CD4-positive, alpha-beta memory T cell (primary cell): ENCODE measurements at places on chromosomes 1 and 21. TPM values are rescaled to one million over a fixed set of nuclear protein-coding genes. Genes with fewer than 3 reads are reported as not detected.

DNA sequence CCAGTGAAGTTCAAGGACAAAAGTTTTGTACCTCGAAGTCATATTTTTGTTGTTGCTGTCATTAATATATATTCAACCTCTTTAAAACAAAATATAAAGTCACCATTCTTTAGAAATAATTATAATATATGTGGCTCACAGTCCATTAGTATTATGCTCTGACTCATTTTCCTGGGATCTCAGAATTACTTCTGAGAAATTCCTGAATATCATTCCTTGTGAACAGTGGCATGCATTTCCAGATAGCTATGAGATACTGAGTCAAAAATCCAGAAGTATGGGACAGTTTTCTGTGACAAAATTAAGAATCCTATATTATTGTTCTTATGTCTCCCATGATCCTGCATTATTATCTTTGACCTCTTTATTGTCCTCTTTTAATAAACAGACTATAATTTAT lies 13.8 kb upstream of the RGS21 start:
- no peak for DNase-seq

- DNase-seq = no peak
Measured at GRCh38 chr1:164051782-164052181, 507.2 kb upstream of the PBX1 start.

Gene DCLRE1B
- total RNA-seq = 5.4 TPM

Gene TTC34
- 4.9 TPM for total RNA-seq

Gene ATP1A2
- not detected for total RNA-seq

GRCh38 chr1:47906009-47906432 lies 91.2 kb downstream of the TRABD2B start:
- DNase-seq = no peak

DNA sequence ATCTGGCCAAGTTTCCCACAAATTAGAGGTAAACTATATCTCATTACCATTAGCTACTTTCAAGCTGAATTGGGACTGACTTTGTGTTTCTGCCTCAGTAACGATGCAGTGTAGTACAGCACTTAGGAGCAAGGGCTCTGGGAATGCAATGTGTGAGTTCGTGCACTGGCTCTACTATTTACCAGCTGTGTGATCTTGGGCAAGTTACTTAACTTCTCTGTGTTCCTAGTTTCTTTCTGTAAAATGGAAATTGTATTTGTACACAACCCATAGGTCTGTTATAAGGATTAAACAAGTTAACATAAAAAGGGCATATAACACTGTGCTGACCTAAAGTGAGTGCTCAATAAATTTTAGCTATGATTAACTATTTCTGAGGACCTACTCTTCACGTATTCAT lies 65.0 kb upstream of the CSF1 start:
- no peak for DNase-seq

Gene NFASC
- not detected for total RNA-seq

GRCh38 chr21:35113064-35113463 lies 64.0 kb upstream of the RUNX1 start:
- no peak for DNase-seq

GRCh38 chr1:86394416-86394815 lies 1.7 kb downstream of the ODF2L start:
- DNase-seq = no peak

GRCh38 chr1:30540611-30541192 lies 182.7 kb downstream of the MATN1 start:
- DNase-seq = no peak

DNA sequence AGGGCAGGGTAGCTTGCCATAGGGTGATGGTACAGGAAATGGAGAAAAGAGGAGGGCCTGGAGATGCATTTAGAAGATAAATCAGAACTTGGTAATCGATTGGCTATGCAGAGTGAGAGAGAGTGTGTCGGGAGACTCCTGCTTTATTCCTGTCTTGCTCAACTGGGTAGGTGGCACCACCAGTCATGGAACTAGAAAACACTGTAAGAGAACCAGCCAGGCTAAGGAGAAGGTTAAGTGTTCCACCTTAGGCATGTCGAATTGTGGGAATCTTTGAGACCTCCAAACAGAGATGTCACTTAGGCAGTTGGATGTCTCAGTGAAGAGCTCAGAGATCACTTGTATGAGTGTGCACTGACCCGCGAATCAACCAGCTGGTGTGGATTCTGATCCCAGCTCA lies 28.7 kb upstream of the RD3 start:
- no peak for DNase-seq

Gene NPR1
- not detected for total RNA-seq

Gene PDXK
- 94.3 TPM for total RNA-seq

GRCh38 chr1:143680304-143680703 lies 291.5 kb downstream of the FAM72C start:
- DNase-seq = no peak

DNA sequence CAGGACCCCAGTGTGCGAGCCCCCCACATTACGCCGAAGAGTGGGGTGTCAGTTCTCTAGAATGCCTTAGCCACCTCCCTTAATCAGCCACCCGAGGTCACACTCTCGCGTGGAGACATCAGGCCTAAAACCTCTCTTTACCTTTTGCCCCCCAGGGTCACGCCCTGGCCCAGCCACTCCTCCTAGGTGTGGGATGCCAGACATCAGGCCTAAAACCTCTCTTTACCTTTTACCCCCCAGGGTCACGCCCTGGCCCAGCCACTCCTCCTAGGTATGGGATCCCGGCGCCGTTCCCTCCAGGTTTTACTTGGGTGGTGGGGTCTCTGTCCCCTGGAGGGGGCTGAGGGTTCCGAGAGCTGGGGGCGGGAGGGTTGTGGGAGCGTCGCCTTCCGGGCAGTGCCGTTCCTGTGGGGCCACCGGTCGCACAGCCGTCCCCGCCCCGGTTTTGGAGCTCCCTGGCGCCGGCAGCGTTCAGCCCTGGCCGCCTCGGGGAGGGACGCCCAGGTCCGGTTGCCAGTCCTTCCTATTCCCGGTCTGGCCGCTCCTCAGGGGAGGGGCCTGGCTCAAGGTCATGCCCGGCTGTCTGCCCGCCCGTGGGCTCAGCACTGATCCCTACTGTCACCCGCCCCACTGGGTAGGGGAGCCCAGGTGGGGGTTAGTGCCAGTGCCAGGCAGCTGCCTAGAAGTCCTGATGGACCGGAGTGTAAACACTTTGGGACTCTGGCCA lies 882 bp downstream of the VPS13D start:
- peak; percentile 46 for DNase-seq

DNA sequence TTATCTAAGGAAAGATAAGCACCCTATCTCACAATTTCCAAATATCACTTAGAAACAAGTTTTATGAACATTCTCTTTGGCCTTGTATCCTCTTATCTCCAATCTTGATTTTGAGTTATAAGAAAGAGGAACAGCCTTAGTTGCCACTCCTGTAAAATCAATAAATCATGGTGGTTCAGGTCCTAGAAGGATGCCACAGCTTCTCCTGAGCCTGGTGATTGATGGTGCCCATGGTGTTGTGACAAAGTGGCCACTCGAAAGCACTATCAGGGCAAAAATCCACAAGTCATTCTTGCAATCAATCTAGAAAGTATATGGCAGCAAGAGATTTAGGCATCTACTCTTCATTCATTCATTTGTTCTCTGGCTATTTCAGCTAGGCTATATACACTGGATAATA lies 27.8 kb downstream of the GBP6 start:
- no peak for DNase-seq

Gene CLIC6
- 0.67 TPM for total RNA-seq

GRCh38 chr1:175888996-175889395 lies 145.6 kb upstream of the TNR start:
- no peak for DNase-seq

Gene TSPEAR
- not detected for total RNA-seq

GRCh38 chr1:191043066-191043465 lies 565.4 kb upstream of the BRINP3 start:
- no peak for DNase-seq
